ENCODE measurements at places on chromosomes 3 and 15. TPM values are rescaled to one million over a fixed set of nuclear protein-coding genes. Genes with fewer than 3 reads are reported as not detected.
A peak's percentile ranks its signal among the peaks of the same experiment; 100 is the strongest.

GRCh38 chr3:32457971-32458471 is 44.6 kb downstream of the CMTM6 start:
- no peak for DNase-seq

DNA sequence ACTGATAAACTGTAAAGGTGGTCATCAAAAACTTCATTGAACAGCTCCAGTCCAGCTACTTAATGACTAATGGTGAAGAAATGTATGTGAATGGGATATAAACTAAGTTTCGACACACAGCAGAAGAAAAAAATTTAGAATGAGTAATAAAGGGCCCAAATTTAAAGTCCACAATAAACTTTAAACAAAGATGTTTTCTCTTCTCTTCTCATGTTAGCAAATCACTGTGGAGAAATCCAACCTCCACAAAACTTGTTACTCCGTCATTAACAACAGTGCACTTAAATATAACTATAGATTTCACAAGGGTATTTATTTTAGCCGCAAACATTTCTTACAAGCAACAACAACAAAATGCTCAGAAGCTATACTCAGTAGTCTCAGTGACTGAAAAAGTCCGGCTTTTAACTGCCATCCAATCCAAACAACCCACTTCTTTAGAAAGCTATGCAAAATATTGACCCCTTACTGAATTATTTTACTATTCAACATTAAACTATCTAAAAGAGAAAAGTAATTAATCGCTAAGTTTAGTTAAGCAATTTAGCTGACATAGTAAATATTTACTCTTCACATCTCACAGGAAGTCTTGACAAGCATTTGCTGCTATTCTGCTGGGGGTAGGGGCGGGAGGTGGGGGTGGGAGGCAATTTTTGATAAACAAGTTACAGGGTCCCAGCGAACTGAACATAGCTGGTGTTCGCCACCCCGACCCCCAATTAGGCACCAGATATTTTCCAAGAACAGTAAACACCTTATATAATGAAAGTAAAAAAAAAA is 2.4 kb downstream of the IGF2BP2 start:
- peak; percentile 75 for DNase-seq

DNA sequence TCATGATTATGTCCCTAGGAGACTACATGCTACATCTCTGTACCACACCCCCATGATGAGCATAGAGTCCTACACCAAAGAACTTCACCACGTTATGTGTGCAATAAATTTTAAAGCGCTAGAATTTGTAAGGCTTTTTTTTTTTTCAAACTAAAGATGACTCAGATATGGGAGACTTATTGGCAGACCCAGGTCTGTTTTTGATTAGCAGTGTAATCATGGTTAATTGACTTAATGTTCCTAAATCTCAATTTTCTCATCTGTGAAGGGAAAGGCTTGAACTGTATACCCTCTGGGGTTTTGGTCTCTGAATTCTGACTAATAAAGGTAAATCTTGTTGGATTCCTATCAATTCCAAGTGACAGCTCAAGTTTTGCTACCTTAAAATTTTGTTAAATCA is 26.4 kb downstream of the ABI3BP start:
- no peak for DNase-seq

GRCh38 chr3:125479091-125479490 is 40.9 kb downstream of the SNX4 start:
- peak; percentile 48 for DNase-seq

DNA sequence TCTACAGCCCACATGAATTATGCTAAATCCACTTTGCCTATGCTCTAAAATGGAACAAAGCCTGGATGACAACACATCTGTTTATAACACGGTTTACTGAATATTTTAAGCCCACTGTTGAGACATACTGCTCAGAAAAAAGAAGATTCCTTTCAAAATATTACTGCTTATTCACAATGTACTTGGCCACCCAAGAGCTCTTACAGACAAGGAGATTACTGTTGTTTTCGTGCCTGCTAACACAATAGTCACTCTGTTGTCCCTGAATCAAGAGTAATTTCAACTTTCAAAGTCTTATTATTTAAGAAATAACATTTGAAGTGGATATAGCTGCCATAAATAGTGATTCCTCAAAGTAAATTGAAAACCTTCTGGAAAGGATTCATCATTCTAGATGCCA is 70.9 kb downstream of the ANKRD28 start:
- no peak for DNase-seq

DNA sequence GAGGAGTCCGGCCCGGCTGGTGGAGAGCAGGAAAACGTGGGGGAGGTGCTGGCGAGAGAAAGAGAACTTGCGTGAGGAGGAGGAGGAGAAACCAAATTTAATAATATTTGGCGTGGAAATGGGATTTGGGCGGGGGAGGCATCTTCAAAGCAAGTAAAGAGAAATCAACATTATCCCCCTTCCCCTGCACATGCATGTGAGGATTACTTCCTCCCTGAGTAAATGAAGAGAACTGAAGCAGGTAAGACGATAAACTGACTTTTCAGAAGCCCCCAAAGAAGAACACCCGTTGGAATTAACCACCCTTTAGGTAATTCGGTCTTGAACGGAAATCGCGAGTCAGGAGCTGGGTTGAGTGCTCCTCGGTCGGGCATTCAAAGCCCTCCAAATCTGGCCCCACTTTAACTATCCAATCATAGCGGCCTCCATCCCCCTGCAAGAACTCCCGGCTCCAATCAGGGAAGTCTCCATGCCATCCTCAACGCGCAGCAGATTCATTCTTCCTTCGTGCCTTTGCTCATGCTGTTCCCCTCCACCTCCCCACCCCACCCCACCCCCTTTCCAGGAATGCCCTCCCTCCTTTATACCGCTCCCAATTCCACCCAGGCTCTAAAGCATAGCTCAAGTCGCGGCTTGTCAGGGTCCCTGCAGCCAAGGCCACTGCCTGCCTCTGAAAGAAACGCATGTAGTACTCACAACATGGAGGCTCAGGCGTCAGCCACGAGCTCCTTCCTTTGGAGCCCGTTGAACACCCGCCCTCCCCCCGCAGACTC is 545 bp upstream of the RFX7 start:
- peak; percentile 76 for DNase-seq

DNA sequence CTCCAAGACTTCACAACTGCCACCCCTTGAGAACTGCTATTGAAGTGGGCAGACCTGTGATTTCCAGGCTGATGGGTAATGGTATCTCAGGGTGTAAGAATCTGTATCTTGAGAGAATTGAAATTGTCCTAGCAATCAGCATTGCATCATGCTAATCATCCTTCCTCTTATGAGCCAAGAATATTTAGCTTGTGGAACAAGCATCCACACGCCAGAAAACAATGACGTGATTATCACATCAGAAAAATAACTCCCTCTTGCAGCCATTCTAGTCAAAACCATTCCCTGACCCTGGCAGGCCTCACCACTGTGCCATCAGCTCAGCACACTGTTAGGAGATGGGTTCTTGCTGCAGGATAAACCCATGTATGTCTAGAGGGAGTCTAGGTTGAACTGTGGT is 6.7 kb downstream of the BCL2L10 start:
- no peak for DNase-seq

DNA sequence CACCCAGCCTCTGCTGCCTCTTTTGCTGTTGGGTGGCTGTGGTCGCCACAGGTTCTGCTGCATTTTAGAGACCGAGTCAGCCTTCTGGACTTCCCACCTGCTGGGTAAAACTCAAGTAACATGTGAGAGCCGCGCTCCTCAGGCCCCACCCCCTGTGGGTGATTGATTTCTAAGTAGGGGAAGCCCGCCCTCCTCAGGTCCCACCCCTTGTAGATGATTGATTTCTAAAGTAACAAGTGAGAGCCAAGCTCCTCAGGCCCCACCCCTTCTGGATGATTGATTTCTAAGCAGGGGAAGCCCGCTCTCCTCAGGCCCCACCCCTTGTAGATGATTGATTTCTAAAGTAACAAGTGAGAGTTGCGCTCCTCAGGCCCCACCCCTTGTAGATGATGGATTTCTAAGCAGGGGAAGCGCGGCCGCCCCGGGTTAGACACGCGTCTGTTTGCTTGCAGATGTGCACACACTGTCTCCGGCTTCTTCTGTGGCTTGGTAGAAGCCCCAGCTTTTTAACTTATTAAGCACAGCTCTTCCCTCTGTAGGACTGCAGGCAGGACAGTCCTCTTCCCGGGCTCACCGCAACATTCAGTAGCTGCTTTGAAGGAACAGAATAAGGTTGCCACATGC is 83.4 kb downstream of the FAM43A start:
- peak; percentile 89 for DNase-seq

DNA sequence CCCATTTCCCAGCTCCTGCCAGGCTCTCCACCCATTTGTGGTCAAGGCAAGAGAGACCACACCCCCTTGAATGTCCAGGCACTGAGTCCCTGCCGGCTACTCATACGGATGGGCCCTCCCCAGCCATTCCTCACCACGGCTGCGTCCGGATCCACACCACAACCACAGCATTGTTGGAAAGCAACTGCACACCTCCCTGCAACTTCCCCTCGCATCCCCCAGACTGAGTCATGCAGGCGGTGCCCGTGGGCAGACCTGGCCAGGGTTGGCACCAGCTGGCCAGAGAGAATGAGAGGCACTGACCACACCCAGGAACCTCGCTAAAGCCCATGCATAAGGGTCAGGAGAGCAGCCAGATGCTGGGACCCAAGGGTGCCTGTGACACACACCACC is 30.5 kb downstream of the LOXL1 start:
- DNase-seq, result peak; percentile 98

DNA sequence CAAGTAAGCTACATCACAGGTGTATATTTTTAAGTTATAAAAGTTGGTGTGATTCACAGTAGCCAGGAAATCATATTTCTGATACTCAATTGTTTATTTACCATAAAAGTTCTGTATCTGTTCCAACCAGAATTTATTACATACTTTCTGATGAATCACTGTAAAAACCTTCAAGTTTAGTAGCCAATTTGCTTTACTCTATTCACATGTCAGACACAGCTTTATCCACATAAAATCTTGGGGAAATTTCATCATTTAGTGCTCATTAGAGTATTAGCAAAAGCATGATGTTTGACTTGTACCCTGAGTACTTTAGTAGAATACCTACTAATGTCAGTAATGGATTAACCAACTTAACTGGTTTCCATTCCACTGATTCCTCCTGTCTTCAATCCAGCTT is 249.8 kb downstream of the POLQ start:
- peak; percentile 10 for DNase-seq

- DNase-seq, result peak; percentile 8
These were observed 726.5 kb upstream of the NECTIN3 start for GRCh38 chr3:110344897-110345767.

- no peak for DNase-seq
These were observed 350.8 kb downstream of the PTPRG start for GRCh38 chr3:61912158-61912557.

GRCh38 chr3:116078561-116078960 is 366.7 kb downstream of the LSAMP start:
- DNase-seq, result no peak

GRCh38 chr15:68373028-68373427 is 58.9 kb downstream of the ITGA11 start:
- DNase-seq, result no peak

DNA sequence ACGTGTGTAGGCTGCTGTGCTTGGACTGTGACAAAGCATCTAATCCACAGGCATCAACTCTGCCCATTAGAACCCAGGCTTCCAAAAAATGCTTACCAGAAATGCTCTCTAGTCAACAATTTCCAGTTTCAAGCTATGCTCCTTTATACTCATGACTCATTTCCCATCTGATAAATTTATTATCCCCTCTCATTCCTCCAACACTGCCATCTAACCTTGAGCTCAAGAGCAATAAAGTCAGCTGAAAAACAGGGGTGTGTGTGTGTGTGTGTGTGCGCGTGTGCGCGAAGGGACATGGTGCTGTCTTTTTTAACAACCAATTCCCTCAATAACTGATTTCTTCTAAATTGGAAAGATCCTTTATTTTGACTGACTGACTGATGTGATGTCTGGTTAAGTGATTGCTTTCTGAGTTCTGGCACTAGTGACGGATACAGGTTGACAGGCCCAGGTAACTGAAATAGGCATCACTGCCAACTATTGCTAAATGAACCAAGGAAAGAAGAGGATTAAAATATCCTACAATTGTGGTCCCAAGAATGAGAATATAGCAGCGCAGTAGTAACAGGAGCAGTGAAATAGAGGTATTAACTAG is 405.5 kb downstream of the ZNF385D start:
- no peak for DNase-seq

DNA sequence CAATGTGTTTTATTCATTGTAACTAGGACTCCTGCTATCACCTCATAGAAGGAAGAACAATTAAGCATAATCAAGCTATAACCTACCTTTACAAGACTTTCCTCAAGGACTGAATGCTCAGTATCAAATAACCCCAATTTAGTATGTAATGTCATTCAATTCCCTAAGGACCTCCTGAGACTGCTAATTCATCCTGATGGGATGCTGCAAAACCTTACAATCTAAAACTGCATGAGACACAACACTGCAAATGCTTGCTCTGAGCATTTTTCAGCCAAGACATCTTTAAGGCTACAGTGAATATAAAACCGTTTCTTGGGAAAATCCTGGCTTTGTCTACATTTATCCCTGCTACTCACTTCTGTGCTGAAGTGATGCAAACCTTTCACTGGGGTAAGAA is 69.9 kb downstream of the RYK start:
- no peak for DNase-seq

DNA sequence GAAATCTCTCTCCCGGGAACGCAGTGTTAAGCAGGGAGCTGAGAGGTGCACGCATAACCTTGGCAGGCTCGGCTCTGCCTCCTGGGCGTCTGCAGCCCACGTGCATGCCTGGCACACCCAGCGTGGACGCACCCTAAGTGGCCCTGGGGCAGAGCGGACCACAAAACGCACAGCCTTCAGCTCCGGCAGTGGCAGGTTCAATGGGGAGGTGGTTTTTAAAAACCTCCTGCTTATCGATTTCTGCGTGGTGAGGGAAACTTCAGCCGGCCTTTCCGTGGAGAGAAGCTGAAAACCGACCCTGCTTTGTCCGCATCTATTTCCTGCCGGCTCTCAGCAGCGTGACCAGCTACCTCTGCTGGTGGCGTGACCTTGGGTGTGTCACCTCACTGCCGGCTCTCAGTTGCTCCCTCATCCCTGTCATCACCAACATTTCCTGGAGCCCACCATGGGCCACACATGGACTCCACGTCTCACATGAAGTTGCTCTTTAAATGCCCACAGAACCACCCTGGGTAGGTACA is 134.8 kb upstream of the MEF2A start:
- DNase-seq, result no peak

- DNase-seq, result no peak
These were observed 84.6 kb downstream of the TMCO5A start for GRCh38 chr15:38019066-38019465.

GRCh38 chr3:24191801-24192403 is 246.8 kb downstream of the NR1D2 start:
- no peak for DNase-seq

GRCh38 chr3:10440684-10441083 is 64.7 kb downstream of the ATP2B2 start:
- no peak for DNase-seq

LDHAL6B gene
- not detected for total RNA-seq

CSNK1G1 gene
- 33.8 TPM for total RNA-seq

VILL gene
- total RNA-seq, result not detected

C3orf85 gene
- not detected for total RNA-seq

SEMA6D gene
- total RNA-seq, result 2.0 TPM

THPO gene
- not detected for total RNA-seq

MKRN2OS gene
- not detected for total RNA-seq

BFSP2 gene
- total RNA-seq, result not detected

CD200R1 gene
- not detected for total RNA-seq

C3orf20 gene
- total RNA-seq, result not detected

Measured in M059J (cell line).